ENCODE measurements at places on chromosomes 5 and 9.

- DNase-seq = no peak
Observed at GRCh38 chr5:38519476-38519875, 37.0 kb downstream of the LIFR start.

DNA sequence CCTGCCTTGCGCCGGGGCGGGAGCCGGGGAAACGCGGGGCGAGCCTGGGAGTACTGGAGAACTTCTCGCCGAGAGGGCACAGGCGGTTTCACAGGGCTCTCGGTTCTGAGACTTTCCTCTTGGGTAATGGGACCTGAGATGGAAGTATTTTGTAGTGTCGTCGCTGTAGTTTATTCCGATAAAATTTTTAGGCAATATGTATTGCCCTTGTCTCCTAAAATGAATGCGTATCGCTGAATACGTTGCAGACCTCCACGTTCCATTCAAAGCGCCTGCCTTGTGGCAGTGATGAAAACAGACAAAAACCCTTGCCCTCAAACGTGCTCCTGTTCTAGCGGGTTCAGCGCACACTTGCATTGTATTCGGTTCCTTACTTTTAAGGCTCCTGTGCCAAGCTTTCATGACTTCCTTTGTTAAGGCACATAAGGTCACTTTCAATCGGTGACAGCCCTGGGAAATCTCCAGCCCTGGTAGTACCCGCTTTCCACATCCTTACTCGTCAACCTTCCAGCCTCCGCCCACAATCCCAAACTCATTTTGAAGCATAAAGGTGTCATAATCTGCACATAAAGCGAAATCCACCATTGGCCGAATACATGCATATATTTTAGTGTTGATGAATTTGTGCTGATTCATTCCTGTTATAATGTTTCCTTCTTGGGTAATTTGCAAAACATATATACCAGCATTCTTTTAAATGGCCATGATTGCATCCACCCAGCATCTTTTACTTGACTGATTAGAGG lies 694 bp downstream of the RMI1 start:
- peak; percentile 36 for DNase-seq

- no peak for DNase-seq
Observed at GRCh38 chr5:171480239-171480638, 60.8 kb downstream of the FGF18 start.

DNA sequence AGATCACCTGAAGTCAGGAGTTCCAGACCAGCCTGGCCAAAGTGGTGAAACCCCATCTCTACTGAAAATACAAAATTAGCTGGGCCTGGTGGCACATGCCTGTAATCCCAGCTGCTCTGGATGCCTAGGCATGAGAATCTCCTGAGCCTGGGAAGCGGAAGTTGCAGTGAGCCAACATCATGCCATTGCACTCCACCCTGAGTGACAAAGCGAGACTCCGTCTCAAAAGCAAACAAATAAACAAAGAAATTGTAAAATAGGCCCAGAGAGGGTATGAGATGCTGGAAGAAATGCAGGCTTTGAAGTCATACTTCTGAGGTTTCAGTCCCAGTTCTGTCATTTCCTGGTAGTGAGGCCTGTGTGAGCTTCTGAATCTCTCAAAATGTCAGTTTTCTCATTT lies 5.3 kb upstream of the ARHGEF37 start:
- no peak for DNase-seq

DNA sequence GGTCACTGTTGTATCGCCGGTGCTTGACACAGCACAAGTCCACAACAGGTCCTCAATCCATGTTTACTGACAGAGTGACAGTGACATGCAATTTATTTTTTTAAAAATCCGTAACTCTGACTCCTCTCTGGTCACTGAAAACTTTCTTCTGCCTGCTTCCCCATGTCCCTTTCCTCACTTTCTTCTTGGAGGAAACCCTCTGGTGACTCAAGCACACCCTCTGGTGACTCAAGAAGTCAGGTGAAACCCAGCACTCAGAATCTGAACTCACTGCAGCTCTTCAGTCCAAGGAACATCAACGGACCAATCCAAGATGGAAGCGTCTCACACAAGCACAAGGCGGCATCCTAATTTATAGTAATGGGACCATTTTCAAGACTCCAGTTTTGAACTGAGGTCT lies 245.9 kb downstream of the FSTL4 start:
- DNase-seq = no peak

DNA sequence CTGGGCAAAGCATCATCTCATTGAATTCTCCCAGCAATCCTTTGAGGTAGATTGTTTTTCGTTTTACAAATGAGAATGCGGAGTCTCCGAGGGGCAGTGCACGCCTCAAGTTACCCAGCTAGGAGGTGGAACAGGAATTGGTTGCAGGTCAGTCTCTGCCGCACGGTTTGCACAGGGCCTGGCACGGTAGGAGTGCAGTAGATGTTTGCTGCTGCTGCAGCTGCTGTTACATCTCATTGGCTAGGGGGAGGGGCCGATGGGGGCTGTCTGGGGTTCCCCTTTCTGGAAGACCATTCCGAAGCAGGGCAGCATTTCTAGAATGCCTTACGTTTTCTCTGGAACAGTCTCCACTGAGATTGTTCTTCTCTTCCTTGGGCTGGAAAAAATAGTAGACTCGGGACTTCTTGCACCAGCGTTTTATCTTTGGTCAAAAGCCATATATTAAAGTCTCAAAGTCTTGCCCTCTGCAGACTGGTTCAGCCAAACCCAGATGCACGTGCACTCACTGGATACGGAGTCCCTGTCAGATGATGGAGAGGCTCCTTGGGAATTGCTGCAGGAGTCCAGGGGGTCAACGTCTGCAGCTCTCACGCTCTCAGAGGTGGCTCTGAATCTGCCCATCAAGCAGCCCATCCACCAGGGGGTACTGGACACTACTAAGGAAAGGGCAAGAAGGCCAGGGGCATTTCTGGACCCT lies 1.2 kb downstream of the USP20 start:
- no peak for DNase-seq

DNA sequence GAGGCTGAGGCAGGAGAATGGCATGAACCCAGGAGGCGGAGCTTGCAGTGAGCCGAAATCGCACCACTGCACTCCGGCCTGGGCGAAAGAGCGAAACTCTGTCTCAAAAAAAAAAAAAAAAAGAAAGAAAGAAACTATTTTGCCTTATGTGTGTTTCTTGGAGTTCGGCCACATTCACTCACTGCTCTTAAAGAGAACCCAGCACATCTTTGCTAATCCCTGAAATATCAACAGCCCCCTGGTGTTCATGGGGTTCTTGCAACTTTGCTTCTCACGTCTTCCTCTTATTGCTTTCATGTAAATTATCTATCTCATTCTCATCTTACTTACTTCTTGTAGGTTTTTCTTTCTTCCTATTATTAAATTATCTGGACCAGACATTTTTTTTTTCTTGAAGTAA lies 126.3 kb upstream of the ASTN2 start:
- DNase-seq = no peak

DNA sequence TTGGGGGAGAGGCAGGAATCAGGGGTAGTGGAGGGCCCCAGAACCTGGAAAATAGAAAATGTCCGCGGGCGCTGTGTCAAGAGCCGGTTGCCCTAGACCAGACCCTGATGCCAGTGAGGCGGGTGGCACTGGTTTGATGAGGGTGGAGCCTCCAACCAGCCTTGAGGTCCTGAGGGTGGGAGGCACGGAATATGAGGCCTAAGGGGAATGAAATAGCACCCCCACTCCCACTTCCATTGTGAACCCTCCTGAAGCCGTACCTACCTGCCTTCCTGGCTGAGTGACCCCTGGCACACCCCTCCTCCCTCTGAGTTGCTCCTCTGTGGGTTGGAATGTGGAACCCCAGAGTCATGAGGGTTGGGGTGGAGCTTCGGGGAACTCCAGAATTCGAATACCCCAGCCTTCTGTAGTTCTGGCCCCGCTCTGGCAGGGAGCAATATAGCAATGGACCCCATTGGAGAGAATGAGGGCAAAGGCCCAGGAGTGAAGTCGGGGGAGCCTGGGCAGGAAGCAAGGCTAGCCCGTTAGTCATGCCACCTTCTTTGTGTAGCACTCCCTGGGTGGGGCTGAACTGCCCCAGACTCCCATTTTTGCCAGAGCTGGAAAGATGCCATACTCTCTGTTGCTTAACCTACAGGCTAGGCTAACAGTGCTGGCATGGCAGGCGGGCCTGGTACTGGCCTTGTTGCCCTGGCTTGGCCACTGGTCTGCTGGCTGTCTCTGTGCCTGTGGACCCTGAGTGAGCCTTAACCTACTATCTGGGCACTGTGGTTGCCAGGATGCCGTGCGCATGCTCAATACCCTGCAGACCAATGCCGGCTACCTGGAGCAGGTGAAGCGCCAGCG lies 1.0 kb downstream of the FPGS start:
- peak; percentile 39 for DNase-seq

- DNase-seq = no peak
Observed at GRCh38 chr5:1321576-1321975, 23.3 kb downstream of the CLPTM1L start.

DNA sequence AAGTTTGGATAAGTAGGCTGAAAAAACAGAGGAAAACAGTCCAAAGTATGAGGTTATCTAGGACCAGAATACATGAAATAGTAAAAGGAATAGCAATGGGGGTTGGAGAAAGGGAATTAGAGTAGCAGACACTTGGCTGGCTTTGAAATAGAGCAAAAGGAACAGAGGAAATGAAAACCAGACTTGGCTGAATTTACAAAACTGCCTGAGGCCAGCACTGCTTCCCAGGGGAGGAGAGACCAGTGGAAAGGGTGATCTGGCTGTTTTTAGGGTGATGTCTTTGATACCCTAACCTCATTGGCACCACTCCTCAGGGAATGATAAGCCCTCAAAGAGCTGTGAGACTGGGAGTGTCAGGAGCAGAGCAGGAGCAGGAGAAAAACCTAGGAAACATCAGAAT lies 413.4 kb upstream of the SLC30A5 start:
- no peak for DNase-seq

DNA sequence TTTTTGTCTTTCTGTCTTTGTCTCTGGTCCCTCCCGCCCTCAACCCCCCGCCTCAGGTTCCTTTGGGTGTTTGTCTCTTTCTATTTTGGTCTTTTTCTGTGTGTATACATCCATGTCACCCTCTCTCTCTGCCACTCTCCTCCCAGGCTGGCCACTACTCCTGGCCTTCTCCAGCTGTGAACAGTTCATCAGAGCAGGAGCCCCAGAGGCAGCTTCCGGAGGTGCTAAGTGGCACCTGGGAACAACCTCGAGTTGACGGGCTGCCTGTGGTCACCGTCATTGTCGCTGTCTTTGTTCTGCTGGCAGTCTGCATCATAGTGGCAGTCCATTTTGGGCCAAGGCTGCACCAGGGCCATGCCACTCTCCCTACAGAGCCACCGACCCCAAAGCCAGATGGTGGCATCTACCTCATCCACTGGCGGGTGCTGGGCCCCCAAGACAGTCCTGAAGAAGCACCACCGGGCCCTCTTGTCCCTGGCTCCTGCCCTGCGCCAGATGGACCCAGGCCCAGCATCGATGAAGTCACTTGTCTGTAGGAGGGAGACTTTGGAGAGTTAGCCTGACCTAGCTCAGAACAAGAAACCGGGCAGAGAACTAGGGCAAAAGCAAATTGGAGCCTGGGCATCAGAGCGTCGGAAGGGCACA lies 1.7 kb downstream of the SMIM33 start:
- DNase-seq = no peak

- peak; percentile 83 for DNase-seq
Observed at GRCh38 chr5:96601715-96602244, 60.4 kb upstream of the CAST start.

DNA sequence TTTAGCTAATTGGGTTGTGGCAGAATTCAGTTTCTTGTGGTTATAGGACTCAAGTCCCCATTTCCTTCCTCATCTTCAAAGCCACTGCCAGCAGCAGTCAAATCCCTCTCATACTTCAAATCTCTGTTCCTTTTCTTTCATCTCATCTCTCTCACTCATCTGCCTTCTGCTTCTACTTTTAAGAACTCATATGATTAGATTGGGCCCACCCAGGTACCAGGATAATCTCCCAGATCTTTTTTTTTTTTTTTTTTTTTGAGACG lies 8.0 kb upstream of the REEP5 start:
- DNase-seq = no peak

- peak; percentile 49 for DNase-seq
Observed at GRCh38 chr9:134515026-134515821, 126.4 kb upstream of the COL5A1 start.

- no peak for DNase-seq
Observed at GRCh38 chr9:137959641-137960411, 82.2 kb downstream of the CACNA1B start.

DNA sequence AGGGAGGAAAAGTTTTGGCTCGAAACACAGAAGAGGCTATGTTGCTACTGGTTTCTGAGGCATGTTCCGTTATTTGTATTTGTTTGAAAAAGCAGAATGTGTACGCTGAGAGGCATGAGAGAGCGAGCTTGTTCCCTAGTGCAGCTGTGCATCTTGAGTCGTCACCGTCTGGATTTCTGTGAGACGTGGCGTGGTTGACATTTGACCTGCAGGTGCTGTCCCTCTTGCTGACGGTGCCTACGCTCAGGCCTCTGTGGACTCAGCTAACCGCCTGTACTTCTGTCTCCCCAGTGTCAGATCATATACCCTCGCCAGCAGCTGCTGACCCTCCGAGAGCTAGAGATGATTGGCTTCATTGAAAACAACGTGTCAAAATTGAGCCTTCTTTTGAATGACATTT lies 21.5 kb downstream of the TRIP13 start:
- no peak for DNase-seq

GRCh38 chr5:150593593-150593992 lies 46.9 kb upstream of the SYNPO start:
- DNase-seq = peak; percentile 41

GRCh38 chr9:25472085-25472607 lies 206.1 kb downstream of the TUSC1 start:
- no peak for DNase-seq

DNA sequence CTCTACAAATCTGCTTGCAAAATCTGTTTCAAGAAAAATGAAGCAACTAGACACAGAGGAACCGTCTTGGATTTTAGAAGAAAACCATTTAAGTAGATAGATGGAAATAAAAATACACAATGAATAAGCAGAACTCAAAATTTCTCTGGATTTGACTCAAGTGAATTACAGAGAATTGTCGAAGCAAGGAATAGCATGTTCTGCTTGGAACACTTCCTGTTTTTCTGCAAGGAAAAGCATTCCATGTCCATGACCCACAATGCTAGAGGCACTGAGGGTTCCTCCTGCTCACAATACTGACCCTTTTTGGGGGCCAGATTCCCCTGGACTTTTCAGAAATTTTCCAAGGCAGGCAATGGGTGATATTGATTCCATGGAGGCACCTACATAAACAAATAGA lies 29.8 kb downstream of the PRUNE2 start:
- DNase-seq = peak; percentile 46

- DNase-seq = peak; percentile 42
Observed at GRCh38 chr9:125810161-125810560, 63.0 kb downstream of the PBX3 start.

DNA sequence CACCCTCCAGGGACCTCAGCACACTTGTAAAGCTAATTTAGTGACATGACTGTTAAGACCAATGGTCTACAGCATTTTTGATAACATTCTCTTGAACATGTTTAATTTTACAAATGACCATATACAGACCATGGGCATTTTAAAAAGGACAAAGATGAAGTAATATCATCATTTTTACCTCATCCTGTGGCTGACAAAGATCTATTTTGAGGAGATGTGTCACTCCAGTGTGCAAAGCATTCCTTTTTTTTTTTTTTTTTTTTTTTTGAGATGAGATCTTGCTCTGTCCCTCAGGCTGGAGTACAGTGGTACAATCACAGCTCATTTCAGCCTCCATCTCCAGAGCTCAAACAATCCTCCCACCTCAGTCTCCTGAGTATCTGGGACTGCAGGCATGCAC lies 118.2 kb upstream of the TBC1D2 start:
- DNase-seq = no peak

- peak; percentile 99 for DNase-seq
Observed at GRCh38 chr5:136016945-136017530, 11.8 kb upstream of the TGFBI start.

Measured in fibroblast of lung (primary cell).